ENCODE measurements at places on chromosomes 2 and 18. TPM values are rescaled to one million over a fixed set of nuclear protein-coding genes. Genes with fewer than 3 reads are reported as not detected.

Gene CHRNA1
- not detected for polyA plus RNA-seq

Gene NPAS2
- polyA plus RNA-seq: 62.7 TPM

Gene NEU4
- 0.04 TPM for polyA plus RNA-seq

Gene CNRIP1
- 2.1 TPM for polyA plus RNA-seq

Gene C2orf42
- polyA plus RNA-seq: 2.9 TPM

Gene TMEM169
- polyA plus RNA-seq: 0.07 TPM

Gene SAG
- not detected for polyA plus RNA-seq

Gene ZNF236
- 3.0 TPM for polyA plus RNA-seq

Gene VWC2L
- polyA plus RNA-seq: not detected

Gene NYAP2
- polyA plus RNA-seq: 0.08 TPM

Gene EIF2AK3
- polyA plus RNA-seq: 5.7 TPM

Gene NT5C1B
- not detected for polyA plus RNA-seq

Gene CD8B
- 1.6 TPM for polyA plus RNA-seq

Gene SKOR2
- polyA plus RNA-seq: not detected

Gene UGT1A4
- polyA plus RNA-seq: 2.5 TPM

Gene RAB27B
- 8.6 TPM for polyA plus RNA-seq

Gene LCT
- polyA plus RNA-seq: 0.01 TPM

Gene CHRND
- not detected for polyA plus RNA-seq

Gene C18orf54
- polyA plus RNA-seq: 0.43 TPM

Gene RNU2-63P
- polyA plus RNA-seq: not detected

Gene GPR45
- not detected for polyA plus RNA-seq

Gene TXNDC2
- polyA plus RNA-seq: 0.06 TPM
